ENCODE measurements at places on chromosomes 7 and 10. TPM values are rescaled to one million over a fixed set of nuclear protein-coding genes. Genes with fewer than 3 reads are reported as not detected.

The TPK1 gene
- total RNA-seq: 9.0 TPM

The AVPI1 gene
- total RNA-seq: 12.9 TPM

The ACSM6 gene
- not detected for total RNA-seq

The GRM3 gene
- total RNA-seq: not detected

The FAM24B gene
- total RNA-seq: not detected

The SLC26A5 gene
- total RNA-seq: not detected

The SKIDA1 gene
- 4.0 TPM for total RNA-seq

The GRM8 gene
- total RNA-seq: 0.30 TPM
